ENCODE measurements at places on chromosomes 7 and 10.

- DNase-seq: no peak
These were observed 15.5 kb upstream of the TSPAN12 start for GRCh38 chr7:120873401-120873800.

DNA sequence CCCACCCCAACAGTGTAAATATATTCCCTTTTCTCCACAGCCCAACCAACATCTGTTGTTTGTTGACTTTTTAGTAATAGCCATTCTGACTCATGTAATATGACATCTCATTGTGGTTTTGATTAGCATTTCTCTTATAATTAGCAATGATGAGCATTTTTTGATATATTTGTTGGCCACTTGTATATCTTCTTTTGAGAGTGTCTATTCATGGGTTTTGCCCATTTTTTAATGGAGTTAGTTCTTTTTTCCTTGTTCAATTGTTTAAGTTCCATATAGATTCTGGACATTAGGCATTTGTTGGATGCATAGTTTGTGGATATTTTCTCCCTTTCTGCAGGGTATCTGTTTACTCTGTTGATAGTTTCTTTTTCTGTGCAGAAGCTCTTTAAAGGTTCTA lies 340.1 kb downstream of the NXPH1 start:
- no peak for DNase-seq

DNA sequence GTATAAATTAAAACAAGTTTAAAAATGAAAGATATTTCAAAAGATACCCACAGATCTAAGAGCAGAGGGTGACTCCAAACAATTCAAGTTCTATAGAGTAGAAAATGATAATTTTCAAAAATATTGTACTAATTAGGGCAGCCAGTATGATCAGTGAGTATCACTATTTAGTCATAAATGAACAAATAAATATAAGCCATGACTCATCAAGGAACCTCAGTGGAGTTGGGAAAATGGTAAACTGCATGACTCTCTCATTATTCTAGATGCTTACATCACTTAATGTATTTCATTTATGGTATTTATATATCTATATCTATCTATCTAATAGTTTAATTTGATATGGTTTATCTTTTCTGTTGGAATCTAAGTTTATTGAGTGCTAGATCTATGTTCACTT lies 94.3 kb downstream of the THSD7A start:
- no peak for DNase-seq

GRCh38 chr10:124614003-124614659 lies 130.0 kb downstream of the FAM53B start:
- no peak for DNase-seq

DNA sequence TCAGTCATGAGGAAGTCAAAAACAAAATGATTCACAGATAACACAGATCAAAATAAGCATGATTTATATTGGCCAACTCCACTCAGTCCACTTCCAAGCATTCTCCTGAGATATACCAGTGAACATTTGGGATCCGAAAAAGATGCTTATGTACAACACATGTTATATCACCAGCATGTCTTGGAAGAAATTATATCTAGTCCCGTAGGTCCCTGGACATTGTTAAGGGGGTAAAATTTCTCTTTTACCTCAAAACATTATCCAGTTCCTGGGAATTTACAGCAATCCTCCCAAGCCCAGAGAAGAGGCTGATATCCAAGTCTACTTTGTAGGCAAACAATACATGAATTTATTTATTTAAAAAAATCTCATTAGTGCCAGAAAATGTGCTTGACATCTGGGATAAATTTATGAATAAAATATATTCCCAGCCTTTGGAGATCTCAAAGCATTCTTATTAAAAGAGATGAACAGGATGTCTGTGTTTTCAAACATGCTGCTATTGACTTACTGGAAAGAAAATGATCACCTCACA lies 582.2 kb upstream of the ZWINT start:
- DNase-seq: no peak

DNA sequence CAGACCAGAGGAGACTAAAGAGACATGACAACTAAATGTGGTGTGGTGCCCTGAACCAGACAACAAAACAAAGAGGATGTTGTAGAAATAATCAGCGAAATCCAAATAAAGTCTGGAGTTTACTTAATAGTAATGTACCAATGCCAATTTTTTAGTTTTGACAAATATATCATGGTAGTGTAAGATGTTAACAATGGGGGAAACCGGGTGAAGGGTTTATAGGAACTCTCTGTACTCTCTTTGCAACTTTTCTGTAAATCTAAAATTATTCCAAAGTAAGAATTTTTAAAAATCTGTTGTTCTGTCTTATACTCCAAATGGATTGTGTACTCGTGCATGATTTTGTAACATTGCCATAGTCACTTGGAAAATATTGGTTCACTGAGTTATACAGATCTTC lies 129.3 kb downstream of the CNNM2 start:
- DNase-seq: no peak

DNA sequence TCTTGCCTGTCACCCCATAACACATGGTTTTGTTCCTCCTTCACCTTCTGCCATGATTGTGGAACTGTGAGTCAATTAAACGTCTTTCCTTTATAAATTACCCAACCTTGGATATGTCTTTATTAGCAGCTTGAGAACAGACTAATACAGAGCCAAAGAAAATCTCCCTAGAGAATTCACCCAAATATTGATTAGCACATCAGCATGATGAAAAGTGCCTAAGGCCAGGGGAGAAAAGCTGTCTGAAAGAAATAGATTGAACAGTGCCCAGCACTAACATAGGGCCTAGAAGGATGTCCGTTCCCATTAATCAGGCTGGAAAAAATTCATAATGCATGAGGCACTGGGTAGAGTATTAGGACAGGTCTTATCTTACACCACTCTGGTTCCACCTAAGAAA lies 111.9 kb upstream of the CALN1 start:
- no peak for DNase-seq

- no peak for DNase-seq
These were observed 37.2 kb upstream of the PAPSS2 start for GRCh38 chr10:87622314-87623004.

DNA sequence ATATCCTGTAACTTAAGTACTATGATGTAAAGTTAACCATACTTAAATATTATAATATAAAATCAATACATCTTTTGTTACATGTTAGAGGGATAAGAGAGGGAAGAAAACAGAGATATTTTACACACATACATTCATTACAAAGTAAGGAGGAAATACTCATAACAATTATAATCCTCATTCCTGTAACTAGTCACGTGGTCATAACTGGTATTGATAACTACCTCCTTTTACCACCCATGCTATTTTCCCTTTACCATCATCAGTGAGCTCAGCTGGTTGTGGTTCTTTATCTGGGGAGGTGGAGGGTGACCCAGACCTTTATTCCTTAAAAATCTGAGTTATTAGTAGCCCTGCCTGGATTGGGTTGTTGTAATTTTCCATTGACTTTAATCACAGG lies 8.3 kb downstream of the GIMAP8 start:
- DNase-seq: no peak

GRCh38 chr7:36232971-36233550 lies 80.0 kb downstream of the EEPD1 start:
- DNase-seq: no peak

DNA sequence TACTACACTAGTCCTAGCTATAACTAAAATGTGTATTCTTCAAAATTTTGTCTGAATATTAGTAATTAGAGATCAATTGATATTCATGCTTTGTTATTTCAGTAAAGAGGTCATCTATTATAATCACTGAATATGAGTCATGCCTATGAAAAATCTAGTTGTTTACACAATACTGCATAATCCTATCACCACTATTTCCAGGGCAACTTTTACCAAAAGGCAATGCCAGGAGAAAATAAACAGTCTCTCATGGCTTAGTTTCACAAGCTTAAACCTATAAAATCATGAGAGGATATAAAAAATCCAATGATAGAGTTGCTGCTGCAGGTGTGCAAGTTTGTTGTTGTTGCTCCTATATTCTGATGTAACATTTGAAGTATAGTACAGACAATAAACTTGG lies 149.9 kb upstream of the COL1A2 start:
- DNase-seq: no peak

- DNase-seq: peak; percentile 28
These were observed 13.1 kb downstream of the UMAD1 start for GRCh38 chr7:7653593-7654187.

- peak; percentile 73 for DNase-seq
These were observed 15.8 kb downstream of the MET start for GRCh38 chr7:116687801-116688201.

DNA sequence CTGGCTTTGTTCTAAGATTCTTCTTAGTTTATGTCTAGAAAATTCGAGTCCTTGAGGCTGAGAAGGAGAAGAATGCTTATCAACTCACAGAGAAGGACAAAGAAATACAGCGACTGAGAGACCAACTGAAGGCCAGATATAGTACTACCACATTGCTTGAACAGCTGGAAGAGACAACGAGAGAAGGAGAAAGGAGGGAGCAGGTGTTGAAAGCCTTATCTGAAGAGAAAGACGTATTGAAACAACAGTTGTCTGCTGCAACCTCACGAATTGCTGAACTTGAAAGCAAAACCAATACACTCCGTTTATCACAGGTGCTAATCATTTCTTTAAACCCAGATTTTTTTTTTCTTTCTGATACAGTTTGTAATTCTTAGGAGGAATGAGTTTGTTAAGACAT lies 6.7 kb downstream of the CEP55 start:
- no peak for DNase-seq

GRCh38 chr7:137439829-137440825 lies 96.6 kb upstream of the PTN start:
- no peak for DNase-seq

- no peak for DNase-seq
These were observed 332.1 kb upstream of the MAGI2 start for GRCh38 chr7:79785556-79785955.

DNA sequence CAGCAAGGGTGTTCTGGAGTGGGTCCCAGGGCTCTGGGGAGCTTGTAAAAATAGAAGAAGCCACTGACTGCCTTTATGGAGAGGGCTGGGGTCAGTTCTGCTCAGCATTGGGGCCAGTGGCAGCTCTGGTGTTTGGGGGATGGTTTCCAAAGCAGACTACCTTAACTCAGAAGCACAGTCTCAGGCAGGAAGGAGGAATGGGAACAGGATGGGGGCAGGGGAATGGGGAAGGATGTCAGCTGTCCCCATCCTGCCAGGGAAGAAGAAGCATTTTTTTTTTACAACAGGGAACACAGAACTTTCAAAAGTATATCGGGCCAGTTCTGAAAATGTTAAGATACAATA lies 28.8 kb downstream of the TSPAN15 start:
- DNase-seq: no peak

DNA sequence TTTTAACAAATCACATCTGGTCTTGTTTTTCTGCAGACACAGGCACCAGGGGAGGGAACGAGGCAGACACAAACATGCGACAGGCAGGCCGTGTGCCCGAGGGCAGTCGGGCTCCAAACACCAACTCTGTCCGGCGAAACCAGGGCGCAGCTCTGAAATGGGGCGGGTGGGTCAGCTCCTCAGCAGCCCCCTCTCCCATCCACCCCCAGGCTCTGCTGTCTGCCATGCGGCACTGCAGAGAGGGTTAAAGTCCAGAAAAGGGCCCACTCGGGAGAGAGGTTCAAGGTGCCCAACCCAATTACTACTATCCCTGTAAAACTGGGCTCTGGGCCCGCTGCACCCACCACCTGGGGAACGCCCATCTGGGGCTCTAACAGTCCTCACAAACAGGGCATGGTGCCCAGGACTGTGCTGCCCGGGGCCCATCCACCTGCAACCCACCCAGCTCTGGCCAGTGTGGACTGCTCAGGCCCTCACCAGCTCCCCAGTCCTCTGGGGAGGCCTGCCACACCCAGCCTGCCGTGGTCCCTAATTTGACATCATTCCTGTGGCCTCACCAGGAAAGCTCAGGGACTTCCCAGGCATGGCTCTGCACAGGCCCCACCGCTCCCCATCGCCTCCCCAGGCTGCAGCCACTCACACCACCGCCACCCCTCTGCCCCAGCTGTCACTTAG lies 18.7 kb downstream of the YKT6 start:
- no peak for DNase-seq

DNA sequence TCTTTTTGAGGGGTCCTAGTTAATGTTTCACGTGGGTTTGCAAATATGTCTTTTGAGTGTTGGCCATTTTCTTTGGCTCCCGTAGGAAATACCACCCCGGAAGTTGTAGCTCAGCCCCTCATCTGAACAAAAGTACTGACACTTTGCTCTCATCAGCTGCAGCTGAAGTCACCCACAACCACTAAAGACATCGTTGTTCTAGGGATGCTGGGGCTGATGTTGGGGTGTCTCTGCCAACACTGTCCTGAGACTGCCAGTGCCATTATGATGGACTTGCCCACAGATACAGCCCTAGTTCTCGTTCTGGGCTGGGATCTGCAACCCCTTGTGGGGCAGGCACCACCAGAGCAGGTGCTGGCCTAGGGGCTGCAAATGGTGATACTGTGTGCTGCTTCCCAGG lies 82.6 kb upstream of the ARHGAP21 start:
- DNase-seq: no peak

DNA sequence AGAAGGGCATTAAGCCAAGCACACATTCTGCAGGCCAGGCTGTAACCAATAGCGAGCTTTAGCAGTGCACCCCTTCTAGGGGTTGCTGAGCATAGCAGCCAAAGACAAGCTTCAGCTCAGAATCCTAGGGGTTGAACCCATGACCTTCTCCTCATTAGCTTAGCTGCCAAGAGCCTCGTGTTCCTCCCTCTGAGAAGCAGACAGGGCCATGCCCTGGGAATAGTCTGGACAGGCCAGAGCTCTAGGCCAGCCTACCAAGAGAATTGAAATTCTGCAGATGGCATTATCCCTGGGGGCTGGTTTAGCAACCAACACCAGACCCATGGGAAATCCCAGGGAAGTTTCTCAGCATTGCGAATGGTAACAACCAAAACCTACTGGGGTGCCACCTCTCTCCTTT lies 77.2 kb downstream of the PLXNA4 start:
- DNase-seq: no peak

- peak; percentile 77 for DNase-seq
These were observed at the start of gene IDE for GRCh38 chr10:92573798-92574547. Gene IDE (minus strand): TSS chr10:92574093. CDS start chr10:92574019, 74 bp downstream.

- DNase-seq: no peak
These were observed 40.1 kb downstream of the KCNH2 start for GRCh38 chr7:150937848-150938561.

GRCh38 chr10:72802332-72802731 lies 91.2 kb upstream of the OIT3 start:
- no peak for DNase-seq

DNA sequence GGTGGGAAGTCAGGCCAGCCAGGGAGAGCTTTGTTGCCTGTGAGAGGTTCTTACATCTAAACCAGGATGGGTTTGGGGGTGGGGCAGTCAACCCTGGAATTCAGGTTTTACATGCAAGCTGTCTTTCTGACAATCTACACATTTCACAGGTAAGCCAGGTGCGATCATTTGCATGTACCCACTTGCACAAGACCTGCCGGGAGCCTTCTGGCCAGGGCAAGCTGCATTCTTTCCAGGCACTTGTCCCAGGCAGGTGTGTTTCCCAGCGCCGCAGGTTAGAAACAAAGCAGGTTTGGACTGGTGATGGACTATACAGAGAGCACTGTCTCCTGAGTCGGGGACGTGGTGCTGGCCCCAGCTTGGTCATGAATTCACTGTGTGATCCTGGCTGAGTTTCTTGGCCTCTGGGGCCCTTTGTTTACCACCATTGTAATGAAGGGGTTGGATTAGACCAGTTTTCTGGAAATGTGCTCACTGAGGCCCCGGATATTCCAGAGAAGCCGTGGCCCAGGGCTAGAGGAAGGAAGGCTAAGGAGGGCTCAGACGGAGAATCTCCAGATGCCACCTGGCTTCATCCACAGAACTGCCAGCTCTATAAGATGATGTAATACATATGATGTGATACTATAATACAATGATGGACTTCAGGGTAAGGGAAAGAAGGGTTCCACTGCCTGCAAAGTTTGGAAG lies 205.2 kb upstream of the SVIL start:
- no peak for DNase-seq

All from HCT116 (cell line).